ENCODE measurements at places on chromosomes 16 and 17.

DNA sequence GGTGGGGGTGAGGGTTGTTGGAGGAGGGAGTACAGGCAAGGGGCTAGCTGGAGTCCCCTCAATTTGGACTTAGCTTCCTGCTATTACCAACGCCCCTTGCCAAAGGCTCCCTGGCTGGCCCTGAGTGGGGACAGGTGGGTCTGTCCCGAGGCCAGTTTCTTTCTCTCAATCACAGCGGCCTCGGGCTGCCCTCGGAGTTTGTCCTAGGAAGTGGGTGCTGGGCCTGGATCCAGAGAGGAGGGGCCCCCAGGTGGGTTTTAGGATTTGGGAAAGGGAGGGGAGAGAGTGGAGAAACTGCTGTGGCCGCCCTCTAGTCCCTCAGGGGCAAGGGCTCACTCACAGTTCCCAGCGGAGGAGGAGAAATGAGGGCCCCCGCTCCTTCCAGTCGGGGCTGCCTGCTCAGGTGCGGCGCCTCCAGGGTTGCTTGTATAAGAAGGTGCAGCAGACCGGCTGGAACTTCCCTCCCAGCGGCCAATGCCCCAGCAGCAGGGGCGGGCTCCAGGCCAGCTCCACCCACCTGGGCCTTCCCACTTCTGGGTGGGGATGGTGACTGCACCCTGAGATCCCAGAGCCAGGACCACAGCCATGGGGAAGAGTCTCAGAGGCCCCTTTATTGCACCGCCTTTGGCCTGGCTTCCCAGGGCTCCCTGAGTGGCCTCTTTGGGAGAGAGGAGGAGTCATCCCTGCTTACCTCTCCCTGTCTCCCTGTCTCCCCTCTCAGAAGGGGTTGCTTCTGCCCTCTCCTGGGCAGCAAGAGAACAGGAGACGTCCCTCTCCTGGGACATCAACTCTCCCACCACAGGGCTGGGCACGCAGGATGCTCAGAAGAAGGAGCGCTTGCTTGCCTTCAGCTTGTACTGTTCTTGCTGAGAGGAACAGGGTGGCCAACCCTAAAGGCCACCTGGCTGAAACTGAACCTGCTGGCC, 112.0 kb upstream of the SMURF2 start:
- peak; percentile 2 for DNase-seq

DNA sequence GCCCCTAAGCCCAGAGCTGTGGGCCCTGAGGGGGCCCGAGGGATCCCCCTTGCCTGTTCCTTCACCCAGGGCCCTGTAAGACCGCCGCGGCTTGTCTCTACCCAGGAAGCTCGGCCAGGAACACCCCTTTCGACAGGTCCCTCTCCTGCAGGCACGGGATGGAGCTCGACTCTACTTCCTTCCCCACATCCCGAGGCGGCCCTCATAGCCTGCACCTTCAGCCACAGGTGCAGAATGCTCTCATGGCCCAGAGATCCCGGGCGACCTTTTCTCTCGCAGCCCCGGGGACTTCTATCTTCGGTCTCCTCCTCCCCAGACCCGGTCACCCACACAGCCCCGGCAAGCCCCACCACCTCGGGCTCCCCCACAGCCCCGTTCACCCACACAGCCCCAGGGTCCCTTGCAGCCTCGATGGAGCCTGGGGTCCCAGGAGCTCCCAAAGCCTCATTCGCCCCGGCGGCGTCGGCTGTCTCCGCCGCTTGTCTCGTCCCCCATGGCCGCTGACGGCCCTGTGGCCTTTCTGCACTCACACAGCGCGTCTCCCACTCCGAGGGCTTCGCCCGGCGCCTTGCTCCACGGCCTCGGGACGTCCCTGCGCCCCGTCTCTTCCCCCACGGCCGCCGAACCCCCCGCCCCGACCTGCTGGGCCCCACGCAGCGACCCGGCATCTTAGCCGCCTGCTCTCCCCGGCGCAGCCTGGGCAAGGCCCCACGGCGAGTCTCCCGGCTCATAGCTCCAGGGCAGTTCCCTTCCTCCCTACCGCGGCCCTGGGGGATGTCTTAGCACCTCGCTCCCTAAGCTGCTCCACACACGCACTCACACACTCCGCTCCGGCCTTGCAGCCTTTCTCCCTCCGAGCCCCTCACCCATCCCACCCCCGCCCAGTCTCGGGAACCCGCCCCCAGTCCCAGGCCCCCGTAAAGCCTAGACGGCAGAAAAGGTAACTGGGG, 650 bp downstream of the KIAA0753 start:
- no peak for DNase-seq

DNA sequence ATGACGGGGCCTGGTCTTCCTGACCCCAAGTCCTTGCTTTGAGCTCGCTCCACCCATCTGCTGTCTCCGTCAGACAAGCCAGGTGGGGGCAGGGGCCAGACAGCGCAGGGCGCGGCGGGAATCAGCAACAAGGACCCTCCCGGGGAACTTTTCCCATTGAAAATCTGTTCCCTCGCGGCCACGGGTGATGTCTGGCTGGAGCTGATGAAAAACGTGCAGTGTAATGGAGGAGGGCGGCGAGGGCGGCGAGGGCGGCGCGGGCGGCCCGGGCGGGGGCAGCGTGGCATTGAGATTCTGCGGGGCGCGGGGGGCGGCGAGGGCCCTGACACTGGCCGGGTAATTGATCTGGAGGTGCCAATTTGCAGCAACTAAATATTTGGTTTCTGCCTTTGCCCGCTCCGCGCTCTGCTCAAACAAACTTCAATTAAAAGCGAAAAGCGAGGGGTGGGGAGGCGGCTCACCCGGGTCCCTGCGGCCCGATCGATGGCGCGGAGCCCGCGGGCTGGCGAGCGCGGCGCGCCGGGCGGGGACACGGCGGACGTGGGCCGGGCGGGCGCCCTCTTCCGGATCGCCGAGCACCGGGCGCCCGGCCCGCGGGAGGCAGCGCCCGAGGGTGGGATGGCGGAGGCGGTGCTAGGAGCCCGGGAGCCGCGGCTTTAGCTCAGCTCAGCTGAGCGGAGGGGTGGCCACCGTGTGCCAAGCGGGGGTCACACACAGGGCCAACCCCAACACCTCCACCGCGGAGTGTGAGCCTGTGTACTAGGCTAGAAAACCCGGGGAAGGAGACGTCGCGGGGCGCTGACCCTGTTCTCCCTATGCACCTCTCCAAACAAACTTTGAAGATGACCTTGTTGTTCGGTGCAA, 32.4 kb downstream of the DCAKD start:
- peak; percentile 61 for DNase-seq

- DNase-seq: no peak
Observed at GRCh38 chr17:62673614-62674362, 46.3 kb downstream of the MRC2 start.

- no peak for DNase-seq
Observed at GRCh38 chr16:30521873-30522641, 4.3 kb downstream of the ZNF768 start.

DNA sequence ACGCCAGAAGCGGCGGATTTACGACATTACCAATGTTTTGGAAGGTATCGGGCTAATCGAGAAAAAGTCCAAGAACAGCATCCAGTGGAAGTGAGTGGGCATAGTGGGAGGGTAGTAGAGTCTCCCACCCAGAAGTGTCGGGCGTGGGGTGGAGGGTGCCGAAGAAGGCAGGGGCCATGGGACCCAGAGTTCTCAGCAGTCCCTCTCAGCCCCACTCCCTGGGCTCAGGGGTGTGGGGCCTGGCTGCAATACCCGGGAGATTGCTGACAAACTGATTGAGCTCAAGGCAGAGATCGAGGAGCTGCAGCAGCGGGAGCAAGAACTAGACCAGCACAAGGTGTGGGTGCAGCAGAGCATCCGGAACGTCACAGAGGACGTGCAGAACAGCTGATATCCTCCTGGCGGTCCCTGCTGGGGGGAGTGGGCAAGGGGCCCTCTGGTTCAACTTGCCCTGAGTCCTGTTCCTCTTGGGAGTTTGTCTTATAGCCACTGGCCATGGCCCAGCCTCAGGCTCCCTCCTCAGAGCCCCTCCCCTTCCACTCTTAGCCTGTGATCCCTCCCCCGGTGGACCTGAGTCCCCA, 916 bp downstream of the E2F4 start:
- no peak for DNase-seq

DNA sequence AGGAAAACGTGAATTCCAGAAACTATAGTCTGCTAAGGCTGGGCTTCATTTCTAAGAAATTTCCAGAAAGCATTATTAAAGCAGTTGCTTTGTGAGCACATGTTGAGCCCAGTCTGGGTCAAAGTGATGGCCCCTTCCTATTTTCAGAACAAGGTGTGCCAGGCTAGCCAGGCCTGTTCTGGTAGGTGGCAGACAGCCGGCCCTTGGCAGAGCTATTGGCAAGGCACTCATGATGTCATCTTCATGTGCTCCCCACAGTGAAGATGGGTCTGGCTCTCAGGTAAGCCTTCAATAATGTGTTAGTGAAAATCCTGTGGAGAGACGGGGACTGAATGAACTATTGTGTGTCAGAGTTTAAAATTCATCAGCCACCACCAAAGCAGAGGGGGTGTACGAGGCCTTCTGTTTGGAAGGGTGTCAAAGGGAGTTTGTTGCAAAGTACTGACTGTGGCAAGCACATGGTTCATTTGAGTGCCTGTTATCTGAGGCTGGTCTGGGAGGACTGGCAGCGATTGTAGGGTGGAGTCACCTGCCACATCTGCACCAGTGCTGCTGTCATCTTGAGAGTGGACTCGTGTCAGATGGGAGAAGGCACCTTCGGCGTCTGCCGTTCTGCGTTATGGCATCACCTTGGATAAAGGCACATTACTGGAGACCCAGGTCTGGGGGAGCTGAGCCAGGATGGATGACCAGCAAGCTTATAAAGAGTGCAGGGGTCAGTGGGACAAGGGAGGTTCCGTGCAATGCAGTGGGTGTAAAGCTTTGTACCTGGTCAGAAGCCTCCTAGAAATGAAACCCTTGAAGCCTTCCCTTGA, 43.4 kb downstream of the KSR1 start:
- DNase-seq: no peak

DNA sequence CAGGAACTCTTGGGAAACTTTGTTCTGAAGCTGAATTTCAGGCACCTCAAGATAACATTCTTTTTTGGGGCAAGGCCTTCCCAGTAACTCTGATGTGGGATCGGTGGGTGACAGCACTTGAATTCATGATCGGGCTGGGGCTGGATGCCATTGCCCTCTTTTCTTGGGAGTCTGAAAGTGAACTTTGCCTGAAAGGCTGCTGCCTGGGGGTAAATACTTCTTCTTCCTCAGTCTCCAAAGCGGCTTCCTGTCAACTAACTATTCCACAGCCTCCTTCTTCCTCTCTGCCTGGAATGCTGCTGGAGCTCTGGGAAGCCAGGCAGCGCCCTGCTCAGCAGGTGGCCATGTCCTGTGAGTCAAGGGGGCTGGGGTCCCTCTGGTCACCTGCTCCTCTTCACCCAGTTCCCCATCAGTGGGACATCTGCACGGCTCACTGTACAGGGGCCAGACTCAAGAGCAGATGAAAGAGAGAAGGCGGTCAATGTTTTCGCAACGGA, 79.5 kb downstream of the WIPI1 start:
- DNase-seq: no peak

GRCh38 chr16:72664056-72664508, 383.8 kb downstream of the ZFHX3 start:
- DNase-seq: no peak

GRCh38 chr16:50311891-50312501, 45.6 kb downstream of the ADCY7 start:
- DNase-seq: no peak

GRCh38 chr16:72818236-72818845, 229.6 kb downstream of the ZFHX3 start:
- no peak for DNase-seq
